Amniotic epithelial cell (primary cell): ENCODE measurements at places on chromosomes 12 and 14.

- peak; percentile 93 for DNase-seq
These were observed 62.9 kb upstream of the NID2 start for GRCh38 chr14:52131640-52132320.

GRCh38 chr14:57712102-57712501 is 153.8 kb downstream of the SLC35F4 start:
- DNase-seq = no peak

DNA sequence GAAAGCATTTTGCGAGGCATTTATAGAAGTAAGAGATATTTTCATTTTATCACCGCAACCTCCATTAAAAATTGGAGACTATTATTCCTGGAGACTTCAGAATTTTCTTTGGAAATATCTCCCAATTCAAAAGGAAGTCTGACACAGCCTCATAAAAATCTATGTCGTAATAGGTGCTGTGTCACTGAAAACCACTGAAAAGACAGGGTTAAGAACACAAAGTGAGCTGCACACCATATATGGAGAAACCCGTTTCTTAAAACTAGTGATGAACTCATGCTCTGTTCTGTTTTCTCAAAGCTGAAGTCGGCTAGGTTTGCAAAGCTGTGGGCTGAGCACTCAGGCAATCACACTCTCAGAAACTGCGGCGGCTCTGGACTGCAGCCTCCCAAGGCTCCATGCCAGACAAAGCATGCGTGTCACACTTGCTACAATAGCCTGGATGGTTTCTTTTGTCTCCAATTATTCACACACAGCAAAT is at the start of gene GLIPR1:
GLIPR1 (plus strand) TSS at position 287 of the 481 bp plus-strand sequence; CDS start at position 413, 126 bp downstream.
- peak; percentile 99 for DNase-seq

DNA sequence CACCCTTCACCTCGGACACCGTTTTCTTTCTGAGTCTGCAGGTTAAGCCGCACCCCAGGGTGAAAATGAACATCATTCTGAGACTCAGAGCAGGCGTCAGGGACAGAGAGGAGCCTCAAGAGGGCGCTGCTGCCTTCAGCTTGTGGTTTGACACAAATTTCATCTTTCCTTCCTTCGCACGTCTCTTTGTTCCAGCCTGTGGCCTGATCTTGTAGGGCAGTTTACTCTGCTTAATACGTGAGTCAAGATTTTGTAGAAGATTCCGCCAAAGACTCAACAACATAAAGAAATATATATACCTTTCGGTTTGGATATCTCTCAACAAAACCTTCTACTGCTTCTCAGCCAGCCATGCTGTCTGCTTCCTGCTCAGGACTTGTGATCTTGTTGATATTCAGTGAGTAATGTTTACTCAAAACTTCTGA is 329.3 kb upstream of the OR4E1 start:
- DNase-seq = peak; percentile 36

DNA sequence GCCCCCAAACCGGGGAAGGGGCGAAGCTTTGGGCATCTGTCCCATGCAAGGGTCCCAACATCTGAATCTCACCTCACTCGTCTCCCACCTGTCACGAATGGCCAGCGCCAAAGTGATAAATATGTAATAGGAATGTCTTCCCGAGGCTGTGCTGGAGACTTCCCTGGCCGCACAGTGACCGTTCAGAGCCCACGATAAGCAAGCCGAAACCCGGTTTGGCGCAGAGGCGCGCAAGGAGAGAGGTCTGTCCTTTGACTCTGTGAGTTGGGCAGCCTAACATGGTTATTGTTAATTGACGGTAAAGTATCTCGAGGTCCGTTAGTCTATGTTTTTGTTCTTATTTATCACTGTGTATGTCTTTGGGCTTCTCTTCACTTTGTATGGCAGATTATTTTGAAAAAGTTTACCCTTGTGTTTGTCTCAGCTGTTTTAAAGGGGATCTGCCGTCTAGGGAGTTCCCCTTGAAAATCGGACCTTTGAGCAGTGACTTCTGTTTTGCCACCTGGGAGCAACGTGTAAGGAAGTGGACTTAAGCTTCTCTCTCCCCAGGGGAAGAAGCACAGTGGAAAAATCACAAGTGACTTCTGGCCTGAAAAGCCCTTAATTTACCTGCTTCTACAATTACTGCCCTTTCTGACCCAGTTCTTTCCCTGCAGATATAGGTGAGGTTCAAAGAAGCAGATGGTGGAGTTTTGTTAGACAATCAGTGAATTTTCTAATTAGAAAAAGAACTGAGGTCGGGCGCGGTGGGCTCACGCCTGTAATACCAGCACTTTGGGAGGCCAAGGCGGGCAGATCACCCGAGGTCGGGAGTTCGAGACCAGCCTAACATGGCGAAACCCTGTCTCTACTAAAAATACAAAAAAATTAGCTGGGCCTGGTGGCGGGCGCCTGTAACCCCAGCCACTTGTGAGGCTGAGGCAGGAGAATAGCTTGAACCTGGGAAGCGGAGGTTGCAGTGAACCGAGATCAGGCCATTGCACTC is 1.1 kb upstream of the TM9SF1 start:
- DNase-seq = no peak

- no peak for DNase-seq
These were observed 88.8 kb downstream of the ATXN7L3B start for GRCh38 chr12:74626397-74626796.

GRCh38 chr14:54462048-54462447 is 20.9 kb upstream of the CNIH1 start:
- DNase-seq = no peak

DNA sequence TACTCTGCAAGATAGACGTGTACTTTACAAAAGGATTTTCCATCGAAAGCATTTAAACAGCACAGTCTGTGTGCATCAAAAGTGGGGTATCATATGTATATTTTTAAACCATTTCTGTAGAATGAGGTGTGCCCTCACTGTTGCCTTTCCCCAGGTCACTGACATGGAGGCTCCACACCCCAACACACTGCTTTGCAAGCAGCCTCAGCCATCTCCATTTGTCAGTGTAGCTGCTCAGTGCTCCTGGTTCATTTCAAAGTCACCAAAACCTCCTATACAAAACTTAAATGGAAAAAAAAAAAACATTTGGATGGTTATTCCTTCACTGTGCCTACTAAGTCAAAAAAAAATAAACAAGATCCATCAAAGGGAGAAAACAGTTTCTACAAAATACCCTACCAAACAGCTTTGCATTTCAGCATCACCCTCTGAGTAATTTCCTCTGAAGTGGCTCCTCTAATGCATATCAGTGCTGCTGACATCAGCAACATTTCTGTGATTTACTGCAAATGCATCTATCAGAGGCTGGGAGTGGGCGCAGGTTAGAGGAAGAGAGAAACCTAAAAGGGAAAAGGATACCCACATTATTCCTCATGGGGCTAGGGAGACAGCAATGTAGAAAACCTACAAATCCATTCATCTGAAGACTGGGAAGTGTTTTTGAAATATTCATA is 46.0 kb downstream of the KCNK10 start:
- no peak for DNase-seq

DNA sequence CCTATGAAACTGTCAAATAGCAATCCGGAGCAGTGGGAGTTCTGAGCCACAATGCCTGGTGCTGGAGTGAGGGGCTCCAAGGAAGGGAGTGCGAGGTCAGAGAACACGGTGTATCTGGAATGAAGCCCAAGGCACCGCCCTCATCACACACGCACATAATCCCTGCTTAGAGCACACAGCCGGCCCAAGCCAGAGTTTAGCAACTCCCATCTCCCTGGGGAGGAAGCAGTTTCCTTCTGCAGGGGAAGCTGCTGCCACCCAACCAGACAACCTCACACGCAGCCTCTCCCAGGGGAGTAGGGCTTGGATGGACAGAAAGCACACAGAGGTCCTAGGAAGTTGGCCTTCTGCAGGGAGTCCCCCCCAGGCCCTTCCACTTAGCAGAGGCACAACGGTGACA is 31.3 kb downstream of the ACTN1 start:
- peak; percentile 70 for DNase-seq

DNA sequence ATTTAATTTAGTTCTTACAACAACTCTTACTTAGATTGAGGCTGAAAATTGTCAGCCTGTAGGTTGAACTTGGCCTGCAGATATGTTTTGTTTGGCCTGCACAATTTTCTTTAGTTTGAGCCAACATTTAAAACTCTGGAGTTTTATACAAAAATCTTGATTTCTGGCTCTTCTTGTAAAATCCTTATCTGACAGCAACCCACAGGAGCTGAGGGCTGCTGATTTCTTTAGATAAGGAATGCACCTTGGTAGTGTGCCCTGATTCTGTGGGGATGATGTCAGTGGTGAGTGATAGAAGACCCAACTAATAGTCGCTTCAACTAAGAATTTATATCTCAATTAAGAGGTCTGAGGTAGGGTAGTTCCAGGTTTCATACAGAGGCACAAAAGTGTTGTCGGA is 49.5 kb downstream of the SOCS2 start:
- DNase-seq = peak; percentile 45

DNA sequence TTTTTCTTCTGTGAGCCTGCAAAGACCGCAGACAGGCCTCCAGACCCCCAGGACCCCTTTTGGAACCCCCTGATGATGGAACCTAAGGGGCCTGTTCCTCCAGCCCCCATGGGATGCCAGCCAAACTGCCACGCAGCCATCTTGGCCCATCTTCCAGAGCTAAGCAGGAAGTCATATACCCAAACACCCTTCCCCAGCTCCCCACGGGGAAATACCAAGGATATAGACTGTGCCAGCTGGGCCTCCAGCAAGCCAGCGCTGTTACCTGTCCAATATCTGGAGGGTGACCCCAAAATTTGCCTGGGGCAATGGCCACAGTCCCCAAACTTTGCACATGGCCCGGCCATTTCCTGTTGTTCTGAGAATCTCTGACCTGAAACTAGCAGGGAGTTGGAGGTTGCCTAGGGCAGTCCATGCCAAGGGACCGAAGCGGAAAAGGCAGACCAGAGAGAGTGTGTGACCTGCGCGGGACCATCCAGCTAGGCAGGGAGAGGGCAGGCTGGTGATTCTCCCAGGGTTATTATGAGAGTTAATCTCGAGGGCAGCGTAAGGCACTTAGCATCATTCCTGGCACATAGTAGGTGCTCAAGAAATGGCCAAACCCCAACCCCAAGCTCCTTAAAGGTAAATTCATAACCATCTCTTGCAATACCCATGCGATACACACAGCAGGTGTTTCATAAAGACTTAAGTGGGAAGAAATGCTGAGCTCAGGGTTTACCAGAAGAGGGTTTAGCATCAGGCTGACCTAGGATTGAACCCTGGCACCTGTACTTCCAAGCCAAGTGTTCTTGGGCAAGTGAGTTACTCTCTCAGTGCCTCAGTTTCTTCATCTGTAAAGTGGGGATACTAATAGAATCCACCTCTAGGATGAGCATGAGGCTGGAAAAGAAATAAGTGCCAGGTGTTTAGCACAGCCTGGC is 2.6 kb upstream of the RASAL1 start:
- no peak for DNase-seq

- DNase-seq = no peak
These were observed 210.9 kb upstream of the PRKD1 start for GRCh38 chr14:30138567-30138966.

DNA sequence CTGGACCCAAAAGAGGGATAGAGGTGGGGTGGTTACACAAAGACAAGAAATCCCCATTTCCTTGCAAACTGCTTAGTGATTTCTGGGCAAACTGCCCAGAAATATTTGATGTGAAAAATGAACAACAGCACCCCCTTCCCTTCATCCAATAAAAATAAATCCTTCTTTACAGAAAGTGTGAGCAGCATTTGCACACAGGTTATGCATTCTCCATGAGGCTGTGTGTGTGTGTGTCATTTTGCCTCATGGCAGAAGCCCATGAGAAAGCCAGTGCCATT is 17.2 kb upstream of the NRXN3 start:
- DNase-seq = no peak

GRCh38 chr14:75040507-75040906 is 10.8 kb downstream of the MLH3 start:
- no peak for DNase-seq

DNA sequence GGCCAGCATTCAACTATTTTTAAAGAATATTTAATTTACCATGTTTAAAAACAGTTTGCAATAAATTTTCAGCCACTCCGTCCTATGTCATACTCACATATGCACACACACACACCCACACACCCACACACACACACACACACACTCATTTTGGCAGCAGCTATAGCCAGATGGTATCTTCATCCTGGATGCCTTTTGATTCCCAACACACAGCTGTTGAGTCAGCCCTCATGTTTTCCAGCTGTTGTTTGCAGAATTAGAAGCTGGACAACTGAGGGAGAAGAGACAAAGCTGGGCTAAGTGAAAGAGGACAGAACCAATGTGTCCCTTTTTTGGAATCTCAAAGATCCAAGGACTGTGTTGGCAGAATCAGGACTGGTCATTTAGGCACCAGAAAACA is 80.0 kb upstream of the EGLN3 start:
- DNase-seq = peak; percentile 51

- no peak for DNase-seq
These were observed 106.5 kb downstream of the ETV6 start for GRCh38 chr12:11756022-11756421.

DNA sequence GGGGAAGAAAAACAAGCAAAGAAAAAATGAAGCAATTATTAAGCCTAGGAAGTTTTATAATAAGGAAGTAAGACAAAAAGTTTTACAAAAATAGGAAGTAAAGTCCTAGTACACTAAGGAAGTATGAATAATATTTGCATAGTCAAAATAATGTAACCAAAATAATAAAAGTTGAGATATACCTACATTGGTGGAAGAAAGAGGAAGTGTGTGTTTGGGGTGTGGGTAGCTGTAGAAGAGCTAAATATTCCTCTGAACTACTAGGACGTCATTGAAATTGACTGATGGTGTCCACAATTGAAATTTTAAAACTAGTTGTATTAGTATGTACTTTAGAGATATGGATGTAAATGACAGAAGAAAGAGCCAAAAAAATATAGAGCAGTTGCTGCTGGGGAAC is 228.4 kb upstream of the OTX2 start:
- DNase-seq = no peak

DNA sequence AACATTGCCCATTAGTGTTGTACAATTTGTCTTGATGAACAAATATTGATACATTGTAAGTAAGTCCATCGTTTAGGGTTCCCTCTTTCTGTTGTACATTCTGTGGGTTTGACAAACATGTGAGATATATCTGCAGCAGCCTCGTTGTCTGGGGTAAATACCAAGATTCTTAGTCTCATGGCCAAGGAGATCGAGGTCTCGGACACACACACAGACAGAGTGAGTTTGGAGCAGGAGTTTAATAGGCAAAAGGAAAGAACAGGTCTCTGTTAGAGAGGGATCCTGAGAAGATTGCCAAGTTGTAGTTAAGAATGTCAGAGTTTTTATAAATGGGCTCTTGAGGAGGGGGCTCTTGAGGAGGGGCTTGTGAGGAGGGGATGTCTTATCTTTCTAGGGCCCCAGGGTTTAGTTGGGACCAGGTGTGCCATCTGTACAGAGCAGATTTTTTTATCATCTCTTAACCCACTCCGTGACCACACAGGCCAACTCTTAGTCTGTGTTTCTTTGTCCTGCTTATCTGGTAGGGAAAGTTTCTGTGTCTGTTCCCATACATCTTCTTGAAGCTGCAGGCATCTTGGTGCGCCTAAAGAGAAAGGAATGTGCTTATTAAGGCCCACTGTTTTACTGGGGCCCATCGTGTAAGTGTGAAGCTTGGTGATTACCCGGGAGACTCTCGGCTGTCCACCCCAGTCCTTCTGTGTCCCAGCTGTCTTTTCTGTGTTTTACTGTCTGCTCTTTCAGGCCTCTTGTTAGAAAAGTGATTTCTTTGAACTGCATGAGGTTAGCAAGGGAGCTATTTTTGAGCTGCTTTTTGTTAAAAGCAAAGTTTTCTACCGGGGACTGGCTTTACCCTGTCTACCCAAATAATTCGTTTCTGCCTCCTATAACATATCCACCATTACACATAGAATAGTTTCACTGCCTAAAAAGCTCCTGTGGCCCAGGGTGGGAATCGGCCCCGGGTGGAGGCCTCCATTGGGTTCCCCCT is 22.4 kb upstream of the CLEC2D start:
- DNase-seq = peak; percentile 79
